ENCODE measurements at places on chromosomes 2 and 18.

DNA sequence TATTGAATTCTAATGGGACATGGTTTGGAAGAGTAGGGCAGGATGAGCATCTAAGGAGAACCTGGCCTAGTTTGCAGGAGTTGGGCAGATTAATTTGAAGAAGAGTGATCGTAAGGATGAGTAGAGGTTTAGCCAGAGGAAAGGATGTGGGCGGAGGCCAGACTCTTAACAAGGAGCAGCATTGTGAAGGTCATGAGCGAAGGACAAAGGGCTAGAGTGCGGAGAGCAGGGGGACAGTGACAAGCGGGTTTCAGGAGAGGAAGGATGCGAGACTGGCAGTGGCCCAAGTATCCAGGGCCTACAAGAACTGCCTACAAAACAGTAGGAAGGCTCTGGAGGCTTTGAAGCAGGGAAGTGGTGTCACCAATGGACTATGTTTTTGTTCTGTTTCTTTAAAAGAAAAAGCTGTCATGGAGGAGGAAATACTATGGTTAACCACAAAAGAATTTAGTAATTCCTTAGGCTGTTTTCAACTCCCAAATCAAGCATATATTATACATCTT lies 20.1 kb downstream of the SLC66A3 start:
- no peak for DNase-seq

DNA sequence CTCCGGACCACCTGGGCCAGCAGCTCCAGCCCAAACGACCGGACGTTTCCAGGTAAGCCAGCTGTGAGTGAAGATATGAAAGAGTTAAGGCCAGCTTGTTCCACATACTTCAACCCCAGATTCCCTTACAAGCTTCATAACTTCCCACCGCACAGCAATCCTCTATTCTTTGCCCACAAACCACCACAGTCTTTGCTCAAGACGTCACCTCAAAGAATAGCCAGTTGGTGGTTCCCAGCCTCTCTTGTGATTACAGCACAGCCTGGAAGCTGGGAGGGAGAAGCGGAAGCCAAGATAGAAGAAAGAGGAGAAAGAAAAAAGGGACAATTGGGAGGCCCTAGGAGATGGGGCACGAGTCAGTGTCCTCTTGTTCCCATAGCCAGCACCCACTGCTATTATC lies 70.6 kb downstream of the NRP2 start:
- no peak for DNase-seq

GRCh38 chr18:79371561-79372121 lies 24.1 kb upstream of the NFATC1 start:
- no peak for DNase-seq

DNA sequence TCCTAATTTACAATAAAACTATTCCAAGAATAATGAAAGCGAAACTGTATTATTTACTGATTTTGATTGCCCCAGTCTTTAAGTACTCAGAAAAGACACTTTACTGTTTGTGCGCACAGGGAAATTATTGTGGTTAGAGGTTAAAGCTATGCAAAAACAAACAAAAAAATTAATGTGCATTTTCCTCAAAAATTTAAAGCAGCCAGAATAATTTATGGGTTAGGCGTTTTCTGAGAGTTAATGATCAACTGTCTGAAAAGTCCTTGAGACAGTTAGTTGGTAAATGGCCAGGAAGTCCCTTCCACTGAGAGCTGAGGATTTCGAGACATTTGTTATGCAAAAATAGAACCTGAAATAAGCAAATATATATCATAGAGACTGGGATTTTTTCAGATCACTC lies 143.3 kb downstream of the IRS1 start:
- DNase-seq, result no peak

DNA sequence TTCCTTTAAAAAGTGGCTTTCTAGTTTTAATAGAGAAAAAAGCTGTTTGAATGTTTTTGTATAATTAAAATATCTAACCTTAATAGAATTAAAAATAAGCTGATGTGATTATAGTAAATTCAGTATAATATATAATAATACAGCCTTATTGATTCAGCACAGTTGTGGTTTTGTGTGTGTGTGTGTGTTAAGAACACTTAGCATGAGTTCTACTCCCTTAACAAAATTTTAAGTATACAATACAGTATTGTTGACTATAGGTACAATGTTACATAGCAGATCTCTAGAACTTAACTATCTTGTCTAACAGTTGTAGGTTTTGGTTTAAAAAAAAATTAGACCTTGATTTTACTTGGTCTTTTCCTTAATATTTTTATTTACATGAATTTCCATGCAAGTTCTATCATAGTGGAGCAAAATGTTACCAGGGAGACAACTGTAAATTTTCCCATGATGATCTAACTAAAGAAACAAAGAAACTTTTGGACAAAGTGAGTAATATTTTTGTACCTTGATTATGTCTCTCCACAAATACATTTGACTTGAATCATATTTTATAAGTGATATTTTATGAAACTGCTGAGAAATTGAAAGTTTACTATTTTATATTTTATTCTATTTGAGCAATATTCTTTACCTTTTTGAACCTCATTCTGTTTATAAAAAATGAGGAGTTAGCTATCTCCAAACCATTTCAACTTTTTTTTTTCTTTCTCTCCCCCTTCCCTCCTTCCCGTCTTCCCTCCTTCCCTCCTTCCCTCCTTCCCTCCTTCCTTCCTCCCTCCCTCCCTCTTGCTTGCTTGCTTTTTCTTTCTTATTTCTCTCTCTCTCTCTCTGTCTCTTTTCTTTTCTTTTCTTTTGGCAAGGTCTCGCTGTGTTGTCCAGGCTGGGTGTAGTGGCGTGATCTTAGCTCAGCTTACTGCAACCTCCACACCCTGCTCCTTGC lies 46.3 kb downstream of the ZC3H6 start:
- no peak for DNase-seq

- no peak for DNase-seq
Measured at GRCh38 chr2:102717308-102718018, 44.4 kb upstream of the TMEM182 start.

All from left renal cortex interstitium (tissue), 4 donors.